ENCODE measurements at places on chromosomes 6 and 20. TPM values are rescaled to one million over a fixed set of nuclear protein-coding genes. Genes with fewer than 3 reads are reported as not detected.

The WFDC13 gene
- polyA plus RNA-seq: 0.29 TPM

The CTAGE9 gene
- not detected for polyA plus RNA-seq

The APOM gene
- 40.7 TPM for polyA plus RNA-seq

The OR2H1 gene
- polyA plus RNA-seq: not detected

The NRN1 gene
- polyA plus RNA-seq: not detected

The GRM1 gene
- polyA plus RNA-seq: 0.22 TPM

The POU5F1 gene
- polyA plus RNA-seq: 0.94 TPM

The IL17A gene
- not detected for polyA plus RNA-seq

The DYNLT1 gene
- 180 TPM for polyA plus RNA-seq

The TREM1 gene
- 2.8 TPM for polyA plus RNA-seq

The APOBEC2 gene
- 2.8 TPM for polyA plus RNA-seq

The SNAP25 gene
- polyA plus RNA-seq: 5.2 TPM

The MAFB gene
- 4.1 TPM for polyA plus RNA-seq

The LY6G6C gene
- polyA plus RNA-seq: 0.39 TPM

The PLEKHG1 gene
- polyA plus RNA-seq: 5.6 TPM

The STAU1 gene
- 72.9 TPM for polyA plus RNA-seq

The NRSN1 gene
- polyA plus RNA-seq: not detected

The C6orf132 gene
- polyA plus RNA-seq: 10.5 TPM

The ZNF831 gene
- polyA plus RNA-seq: not detected

The SAPCD1 gene
- 2.0 TPM for polyA plus RNA-seq

The MAS1 gene
- polyA plus RNA-seq: not detected

The TNFRSF6B gene
- 4.2 TPM for polyA plus RNA-seq

The FABP7 gene
- not detected for polyA plus RNA-seq

The SUMO4 gene
- polyA plus RNA-seq: 0.24 TPM

The IMPG1 gene
- not detected for polyA plus RNA-seq

The DLGAP4 gene
- polyA plus RNA-seq: 48.6 TPM

The ZDHHC14 gene
- 25.2 TPM for polyA plus RNA-seq

The TJAP1 gene
- polyA plus RNA-seq: 13.8 TPM

The CCN5 gene
- not detected for polyA plus RNA-seq

The UFL1 gene
- polyA plus RNA-seq: 20.5 TPM

The PLCG1 gene
- polyA plus RNA-seq: 52.8 TPM

The HAO1 gene
- polyA plus RNA-seq: 1.0 TPM

The PDYN gene
- not detected for polyA plus RNA-seq

Data from hepatocyte (in vitro differentiated cells).